ENCODE measurements at places on chromosomes 3 and 15.

DNA sequence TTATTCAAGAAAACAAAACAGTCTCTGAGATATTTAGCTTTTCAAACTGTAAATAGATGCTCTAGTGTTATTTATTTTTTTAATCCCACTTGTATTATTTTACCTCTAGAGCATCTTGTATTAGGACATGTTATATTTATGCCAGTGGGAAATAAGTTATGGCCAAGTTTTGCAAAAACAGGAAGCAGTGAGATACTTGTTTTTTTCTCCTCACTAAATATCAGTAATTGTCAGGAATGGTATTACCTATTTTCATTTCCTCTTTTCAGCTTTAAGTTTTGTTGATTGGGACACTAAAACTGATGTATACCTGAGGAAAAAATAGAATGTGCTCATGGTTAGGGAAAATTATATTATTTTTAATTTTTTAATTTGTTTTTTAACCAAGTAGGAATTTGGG lies 8.6 kb upstream of the IL20RB start:
- DNase-seq = no peak

- no peak for DNase-seq
Observed at GRCh38 chr3:98551754-98552153, 20.0 kb downstream of the GPR15 start.

DNA sequence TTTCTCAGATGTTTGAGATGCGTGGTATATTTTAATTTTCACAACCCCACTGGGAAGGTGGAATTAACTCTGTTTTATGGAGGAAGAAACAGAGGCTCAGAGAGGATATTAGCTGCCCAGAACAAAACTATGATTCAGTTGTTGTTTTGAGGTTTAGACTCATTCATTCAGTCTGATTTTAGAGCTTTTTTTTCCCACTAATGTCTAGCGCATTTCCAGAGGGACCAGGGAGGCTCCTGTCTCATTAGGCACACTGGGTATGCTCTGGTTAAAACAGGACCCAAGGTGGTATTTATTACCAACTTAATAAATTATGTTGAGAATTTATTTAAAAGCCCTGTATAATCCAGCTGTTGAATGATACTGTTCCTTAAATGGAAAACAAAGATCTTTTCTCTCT lies 272.0 kb upstream of the RGMA start:
- DNase-seq = no peak

DNA sequence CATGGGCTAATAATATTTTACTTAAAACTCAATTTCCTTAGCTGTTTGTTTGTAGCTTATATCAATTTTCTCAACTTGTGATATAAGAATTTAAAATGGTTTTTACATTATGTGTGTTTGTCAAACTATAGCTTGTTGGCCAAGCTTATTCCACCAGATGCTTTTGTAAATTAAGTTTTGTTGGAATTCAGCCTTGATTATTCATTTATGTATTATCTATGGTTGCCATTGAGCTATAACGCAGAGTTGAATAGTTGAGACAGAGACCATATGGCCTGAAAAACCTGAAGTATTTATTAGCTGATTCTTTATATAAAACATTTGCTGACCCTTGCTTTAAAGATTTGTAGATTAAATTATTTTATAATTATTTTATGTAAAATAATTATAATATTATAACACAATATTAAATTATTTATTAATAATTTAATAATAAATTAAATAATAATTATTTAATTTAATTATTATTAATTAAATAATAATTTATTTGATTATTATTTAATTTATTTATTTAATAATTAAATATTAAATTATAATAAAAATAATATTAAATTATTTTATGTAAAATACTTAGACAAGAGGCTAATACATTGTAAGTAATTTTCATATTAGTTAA lies 779.6 kb upstream of the NECTIN3 start:
- DNase-seq = no peak
